ENCODE measurements at places on chromosomes 5 and 9.

DNA sequence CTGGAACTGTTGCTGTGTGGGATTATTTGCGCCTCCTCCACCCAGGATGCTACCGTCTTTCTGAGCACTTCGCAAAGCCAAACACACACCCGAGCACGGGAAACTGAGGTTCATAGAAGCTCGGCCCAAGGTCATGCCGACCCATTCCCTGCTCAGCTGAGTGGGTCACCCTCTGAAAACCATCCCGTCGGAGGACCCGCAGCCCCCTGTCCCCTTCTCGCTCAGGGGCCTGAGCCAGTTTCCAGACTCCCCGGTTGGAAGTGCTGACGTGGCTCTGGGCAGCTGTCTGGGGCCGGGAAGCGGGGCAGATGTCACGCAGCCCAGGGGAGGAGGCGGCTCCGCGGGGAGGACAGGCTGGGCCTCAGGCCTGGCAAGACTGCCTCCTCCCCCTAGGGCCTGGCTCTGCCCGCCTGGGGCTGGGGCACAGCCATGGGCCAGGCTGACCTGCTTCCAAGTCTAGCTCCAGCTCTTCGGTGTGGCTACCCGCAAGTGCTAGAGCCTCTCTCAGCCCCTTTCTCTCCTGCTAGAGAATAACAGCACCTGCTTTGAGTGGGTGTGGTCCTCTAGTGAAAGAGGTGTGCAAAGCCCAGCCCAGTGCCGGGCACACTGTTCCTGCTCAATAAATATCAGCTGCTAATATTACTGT is 9.9 kb upstream of the CXXC5 start:
- peak; percentile 24 for DNase-seq

DNA sequence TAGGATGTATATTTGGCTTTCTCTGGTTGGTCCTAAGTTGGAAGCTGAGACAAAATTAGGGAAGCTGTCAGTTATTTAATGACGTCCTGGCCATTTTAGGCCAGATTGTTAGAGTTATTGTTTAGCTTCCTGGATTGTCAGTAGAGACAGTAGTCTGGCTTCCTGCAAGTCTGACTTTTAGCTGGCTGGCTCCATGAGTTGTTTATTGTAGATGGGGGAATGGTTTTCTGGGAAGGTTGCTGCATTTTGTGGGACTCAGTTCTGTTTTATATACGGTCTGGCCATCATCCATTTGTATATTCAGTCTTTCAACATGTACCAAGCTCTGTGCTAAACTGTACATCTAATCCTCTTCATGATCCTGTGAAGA is 68.3 kb downstream of the SGCD start:
- no peak for DNase-seq

DNA sequence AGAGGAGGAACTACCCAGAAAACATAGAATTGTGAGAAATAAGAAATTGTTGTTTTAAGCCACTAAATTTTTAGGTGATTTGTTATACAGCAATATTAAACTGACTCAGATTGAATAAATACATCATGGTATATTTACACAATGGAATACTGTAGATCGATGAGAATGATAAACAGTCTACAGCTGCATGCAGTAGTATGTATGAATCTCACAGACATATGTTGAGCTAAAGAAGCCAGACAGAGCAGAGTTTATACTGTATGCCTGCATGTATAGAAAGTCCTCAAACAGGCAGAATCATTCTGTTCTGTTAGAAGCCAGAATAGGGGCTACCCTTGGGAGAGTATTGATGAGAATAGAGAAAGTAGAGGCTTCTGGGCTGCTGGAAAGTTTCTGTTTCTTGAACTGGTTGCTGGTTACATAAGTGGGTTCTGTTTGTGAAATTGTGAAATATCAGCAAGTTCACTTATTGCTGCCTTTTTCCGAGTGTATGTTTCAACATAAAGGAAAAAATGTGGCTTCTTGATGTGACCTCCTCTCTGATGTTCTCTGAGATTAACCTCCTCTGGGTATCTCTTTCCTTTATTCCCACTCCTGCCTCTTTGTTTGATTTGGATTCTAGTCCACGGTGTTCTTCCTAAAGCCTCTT is 9.6 kb downstream of the KIAA1958 start:
- no peak for DNase-seq

GRCh38 chr5:68954618-68954910 is 139.2 kb upstream of the SLC30A5 start:
- no peak for DNase-seq

GRCh38 chr5:23996525-23996924 is 489.1 kb downstream of the PRDM9 start:
- no peak for DNase-seq

DNA sequence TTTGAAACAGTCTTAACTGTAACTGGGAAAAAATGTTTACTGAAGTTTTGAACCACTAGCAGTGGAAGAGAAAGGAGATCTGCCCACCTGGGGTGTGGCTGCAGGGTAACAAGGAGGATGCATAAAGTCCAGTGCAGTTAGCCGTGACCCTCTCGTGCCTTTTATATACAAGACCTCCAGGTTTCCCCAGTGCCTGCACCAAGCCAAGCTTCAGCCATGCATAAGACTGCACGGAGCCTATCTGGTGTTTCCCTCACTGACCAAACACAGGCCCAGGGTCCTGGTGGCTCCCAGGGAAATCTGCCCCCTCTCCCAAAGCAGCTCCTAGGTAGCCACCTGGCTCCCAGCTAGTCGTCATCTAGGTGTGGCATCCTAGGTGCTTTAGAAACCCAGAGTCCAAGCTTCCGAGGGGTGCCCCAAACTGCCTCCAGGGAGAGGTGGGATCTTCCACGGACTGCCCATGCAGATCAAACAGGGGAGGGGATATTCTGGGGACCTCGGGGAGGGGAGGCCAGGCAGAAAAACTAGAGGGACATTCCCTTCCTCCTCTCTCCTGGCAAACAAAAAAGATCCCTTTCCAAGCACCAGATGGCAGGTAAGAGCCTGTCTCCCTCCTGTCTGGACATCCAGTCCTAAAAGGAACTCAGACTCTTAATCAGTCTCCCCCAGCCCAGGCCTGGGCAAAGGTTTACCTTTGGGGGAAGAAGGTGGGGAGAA is 2.7 kb downstream of the SHB start:
- no peak for DNase-seq
